ENCODE measurements at places on chromosomes 7 and 10.

GRCh38 chr7:83970081-83970480 is 224.5 kb downstream of the SEMA3A start:
- no peak for DNase-seq

DNA sequence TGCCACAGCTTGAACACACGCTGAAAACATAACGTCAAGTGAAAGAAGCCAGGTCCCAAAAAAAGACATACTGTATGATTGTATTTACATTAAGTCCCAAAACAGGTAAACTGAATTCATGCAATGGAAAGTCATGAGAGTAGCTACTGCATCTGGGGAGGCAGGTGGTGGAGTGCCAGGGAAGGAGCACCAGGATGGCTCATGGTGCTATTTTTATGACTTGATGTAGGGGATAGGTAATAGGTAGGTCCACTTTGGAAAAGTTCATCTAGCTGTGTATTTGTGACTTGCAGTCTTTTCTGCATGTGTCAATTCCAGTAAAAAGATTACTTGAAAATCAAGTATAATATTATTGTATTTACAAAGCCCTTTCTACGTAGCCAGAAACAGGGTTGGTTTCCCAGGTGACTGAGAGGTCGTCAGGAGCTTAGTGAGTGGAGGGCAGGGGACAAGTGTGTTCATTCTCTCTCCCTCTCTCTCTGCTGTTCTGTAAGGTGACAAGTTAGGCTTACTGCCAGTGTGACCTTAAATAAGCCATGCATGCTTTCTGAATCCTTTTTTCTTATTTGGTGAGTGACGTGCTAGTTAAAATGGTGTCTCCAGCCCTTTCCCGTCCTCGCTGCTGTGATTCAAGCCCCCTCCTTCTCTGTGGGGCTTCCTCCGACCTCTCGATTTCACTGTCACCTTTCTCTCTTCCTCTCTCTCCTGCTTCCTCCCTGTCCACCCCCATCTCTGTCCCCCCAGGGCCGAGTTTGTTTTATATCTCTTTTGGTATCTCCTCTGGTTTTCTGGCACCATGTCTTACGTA is 9.4 kb upstream of the PRKCQ start:
- DNase-seq: no peak

- DNase-seq: no peak
Measured at GRCh38 chr7:158887594-158887993, 31.2 kb downstream of the DYNC2I1 start.

- DNase-seq: no peak
Measured at GRCh38 chr10:3217301-3217700, 44.7 kb upstream of the PITRM1 start.

- DNase-seq: no peak
Measured at GRCh38 chr7:3589752-3590151, 288.7 kb downstream of the SDK1 start.

DNA sequence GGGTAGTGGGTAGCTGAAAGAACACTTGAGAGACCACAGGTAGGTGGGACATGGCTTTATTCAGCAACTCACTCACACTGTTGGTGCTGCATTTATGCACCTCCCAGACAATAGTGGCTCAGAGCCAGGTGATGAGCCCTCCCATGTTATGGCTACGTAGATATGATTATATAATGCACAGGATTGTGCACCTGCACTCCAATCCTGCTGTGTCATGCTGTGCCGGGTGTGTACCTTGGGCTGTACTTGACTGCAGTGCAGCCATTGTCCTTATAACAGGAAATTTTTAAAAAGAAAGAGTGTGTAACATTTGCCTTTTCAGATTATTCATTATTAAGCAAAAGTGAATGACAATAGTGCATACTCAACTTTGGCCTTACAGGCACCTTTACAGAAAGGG is 366.1 kb upstream of the BMPER start:
- DNase-seq: no peak

DNA sequence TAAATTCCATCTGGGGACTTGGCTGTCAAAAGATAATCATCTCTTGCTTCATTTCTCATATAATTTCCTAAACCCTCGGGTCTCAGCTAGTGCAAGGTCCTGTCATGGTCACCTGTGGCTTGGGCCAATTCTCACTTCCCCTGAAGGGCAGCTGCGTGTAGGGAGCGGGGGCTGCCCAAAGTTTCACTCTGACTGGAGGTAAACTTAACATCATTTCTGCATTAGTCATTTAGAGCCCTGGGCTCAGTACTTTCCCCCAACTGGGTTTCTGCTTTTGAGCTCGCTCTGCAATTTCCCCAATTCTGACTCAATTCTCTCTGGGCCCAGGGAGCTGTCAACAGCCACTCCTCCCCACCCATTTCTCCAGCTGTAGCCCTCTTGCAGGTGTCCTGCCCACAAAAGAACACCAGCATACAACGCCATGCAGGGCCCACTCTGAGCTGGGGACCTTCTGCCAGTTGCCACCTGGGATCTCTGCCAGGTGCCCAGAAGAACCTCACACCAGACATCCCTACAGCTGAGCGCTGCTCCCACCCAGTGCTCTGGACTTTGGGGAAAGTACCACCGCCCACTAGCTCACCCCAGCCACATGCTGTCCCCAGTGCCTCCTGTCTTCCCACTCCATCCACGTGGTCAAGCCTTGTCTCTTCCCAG is 37.9 kb downstream of the VOPP1 start:
- DNase-seq: no peak

GRCh38 chr7:55122263-55122662 is 103.4 kb downstream of the EGFR start:
- DNase-seq: no peak

- DNase-seq: no peak
Measured at GRCh38 chr7:47295606-47296005, 286.3 kb downstream of the TNS3 start.

- DNase-seq: no peak
Measured at GRCh38 chr10:126455766-126456405, 67.6 kb upstream of the ADAM12 start.

DNA sequence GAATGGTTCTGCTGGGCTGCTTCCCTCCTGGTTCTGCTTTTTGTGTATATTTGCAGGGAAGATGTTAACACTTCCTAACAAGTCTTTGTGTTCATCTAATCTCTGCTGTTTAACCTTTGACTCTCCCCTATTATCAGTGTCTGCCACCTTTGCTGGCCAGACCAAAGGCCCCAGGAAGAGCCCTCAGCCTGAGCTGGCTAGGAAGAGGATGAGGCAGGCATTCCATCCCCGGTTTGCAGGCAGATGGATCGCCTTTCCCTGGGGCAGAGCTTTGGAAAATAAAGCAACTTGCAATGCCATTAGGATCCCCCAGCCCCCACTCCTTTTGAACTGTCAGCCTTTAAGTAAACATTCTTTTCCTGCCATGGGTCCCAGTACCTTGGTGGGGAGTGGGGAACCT is 19.0 kb downstream of the DPCD start:
- DNase-seq: no peak

- no peak for DNase-seq
Measured at GRCh38 chr7:70051726-70052125, 453.5 kb downstream of the AUTS2 start.

DNA sequence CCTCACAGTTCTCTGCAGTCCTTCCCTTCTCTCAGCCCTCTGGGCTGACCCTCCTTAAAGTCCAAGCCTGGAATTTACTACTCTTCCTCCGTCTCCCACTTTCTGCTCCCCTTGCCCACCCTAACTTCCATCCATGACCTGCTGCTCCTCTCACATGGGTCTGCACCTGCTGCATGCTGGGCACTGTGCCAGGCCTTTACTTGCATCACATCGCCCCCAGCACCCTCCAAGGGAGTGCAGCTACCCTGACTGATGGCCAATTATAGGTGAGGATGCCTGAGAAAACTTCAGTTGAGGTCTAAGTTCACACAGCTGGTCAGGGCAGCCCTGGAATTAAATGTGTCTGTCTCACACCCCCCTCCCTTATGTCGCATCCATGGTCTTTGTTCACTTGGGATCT is 53.6 kb upstream of the ZPBP start:
- peak; percentile 15 for DNase-seq

DNA sequence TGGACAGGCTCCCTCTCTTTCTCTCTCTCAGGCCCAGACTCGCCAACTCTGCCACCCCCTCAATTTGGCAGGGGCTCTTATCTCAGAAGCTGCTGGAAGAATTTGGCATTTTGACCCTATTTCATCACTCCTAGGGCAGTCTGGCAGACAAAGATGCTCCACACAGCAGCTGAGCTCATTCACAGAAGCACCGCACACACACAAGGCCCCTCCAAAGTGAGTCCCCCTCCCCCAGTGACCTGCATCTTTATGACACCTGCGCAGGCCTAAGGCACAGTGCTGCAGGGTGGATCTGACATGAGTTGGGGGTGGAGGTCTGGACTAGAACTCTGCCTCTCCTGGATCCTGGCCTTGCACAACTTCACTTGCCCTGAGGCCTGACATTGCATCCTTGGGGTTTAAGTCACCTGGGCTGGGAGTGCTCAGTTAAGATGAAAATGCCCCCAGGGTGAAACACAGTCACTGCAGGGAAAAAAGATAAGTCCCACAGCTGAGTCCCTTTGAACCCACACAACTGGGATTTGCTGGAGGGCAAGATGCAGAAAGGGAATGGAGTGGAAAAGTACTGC is 41.1 kb upstream of the DUSP5 start:
- DNase-seq: no peak

DNA sequence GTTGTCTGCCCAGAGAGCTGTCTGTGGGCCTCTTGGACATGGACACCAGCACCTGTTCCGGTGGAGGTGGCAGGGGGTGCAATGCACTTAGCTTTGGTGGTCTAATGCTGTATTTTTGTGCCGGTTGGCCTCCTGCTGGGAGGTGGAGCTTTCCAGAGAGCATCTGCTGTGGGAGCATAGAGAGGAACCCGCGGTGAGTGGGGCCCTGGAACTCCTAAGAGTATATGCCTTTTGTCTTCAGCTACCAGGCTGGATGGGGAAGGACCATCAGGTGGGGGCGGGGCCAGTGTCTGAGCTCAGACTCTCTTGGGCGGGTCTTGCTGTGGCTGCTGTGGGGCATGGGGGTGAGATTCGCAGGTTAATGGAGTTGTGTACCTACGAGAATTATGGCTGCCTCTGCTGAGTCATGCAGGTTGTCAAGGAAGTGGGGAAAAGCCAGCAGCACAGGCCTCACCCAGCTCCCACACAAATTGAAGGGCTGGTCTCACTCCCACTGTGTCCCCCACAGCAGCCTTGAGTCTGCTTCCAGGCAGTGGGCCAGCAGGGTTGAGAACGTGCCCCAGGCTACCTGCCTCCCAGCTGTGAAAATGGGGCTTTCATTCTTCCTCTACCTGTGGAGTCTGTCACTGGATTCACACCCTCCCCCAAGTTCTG is 29.0 kb downstream of the JAKMIP3 start:
- DNase-seq: no peak

DNA sequence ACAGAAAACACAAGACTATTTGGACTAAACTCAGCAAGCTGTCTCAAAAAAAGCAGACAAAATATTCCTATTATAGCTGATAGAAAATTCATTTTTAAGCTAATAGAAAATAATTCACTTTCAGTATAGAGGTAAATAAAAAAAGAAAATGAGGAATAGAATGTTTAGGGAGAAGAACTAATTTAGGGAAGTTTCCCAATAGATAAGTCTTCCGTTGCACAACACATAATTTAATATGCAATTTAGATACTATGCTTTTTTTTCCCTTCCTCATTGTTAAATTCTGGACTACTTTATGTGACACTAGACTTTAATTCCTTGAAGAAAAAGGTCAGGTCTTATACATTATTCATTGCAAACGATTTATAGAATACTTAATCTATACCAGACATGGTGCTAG is 10.3 kb downstream of the PNPLA8 start:
- DNase-seq: no peak

- no peak for DNase-seq
Measured at GRCh38 chr7:129773871-129774270, 162.4 kb downstream of the NRF1 start.

GRCh38 chr7:22137026-22137425 is 191.3 kb upstream of the CDCA7L start:
- DNase-seq: no peak

DNA sequence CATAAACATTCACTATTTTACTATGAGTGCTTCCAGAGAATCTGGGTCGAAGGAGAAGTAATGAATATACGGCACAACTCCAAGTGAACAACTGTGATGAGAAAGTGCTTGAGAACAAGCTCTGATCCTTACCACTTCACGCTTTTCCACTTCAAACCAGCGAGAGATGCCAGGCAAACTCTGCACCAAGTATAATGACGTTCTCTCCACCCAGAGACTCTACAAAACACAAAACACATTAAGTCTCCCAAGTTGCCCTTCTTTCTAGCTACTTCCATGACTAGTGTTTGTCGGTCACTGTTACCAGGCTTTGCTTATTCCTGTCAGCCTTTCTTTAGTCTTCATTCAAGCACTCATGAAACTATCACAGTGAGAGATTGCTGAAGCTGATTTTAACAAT is 193.1 kb upstream of the IMMP2L start:
- no peak for DNase-seq

DNA sequence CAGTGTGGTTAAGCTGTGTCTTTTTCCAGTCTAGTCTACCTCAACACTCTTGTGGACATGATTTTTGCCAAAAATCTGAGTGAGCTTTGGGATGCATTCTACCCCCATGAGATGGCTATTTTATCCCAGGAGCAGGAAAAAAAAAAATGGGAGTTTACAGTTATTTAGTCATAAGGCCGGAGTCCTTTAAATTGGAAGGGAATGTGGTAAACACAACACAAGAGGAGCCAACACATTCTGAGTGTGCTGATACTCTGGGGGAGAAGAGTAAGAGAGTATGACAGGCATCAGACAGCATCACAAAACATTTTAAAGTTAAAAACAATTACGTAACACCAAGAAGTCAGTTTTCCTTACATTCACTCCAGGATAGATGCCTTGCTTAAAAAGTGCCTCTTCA is 46.1 kb downstream of the C1GALT1 start:
- DNase-seq: no peak

- no peak for DNase-seq
Measured at GRCh38 chr10:83574770-83575169, 564.5 kb upstream of the GHITM start.

DNA sequence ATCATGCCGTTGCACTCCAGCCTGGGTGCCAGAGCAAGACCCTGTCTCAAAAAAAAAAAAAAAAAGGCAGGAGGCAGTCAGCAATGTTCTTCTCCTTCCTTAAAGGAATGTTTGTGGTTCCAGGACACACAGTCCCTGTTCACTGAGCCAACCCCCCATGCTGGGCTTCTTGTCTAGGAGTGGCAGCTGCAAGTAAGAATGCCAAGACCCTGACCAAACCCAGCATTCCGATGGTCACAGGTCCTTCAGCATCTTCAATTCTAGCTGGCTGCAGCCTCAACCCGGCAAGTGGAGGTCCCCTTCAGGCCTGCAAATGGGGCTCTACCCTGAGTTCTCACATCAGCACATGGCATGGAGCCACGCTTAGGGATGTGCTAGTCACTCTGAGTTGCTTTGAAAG is 38.2 kb upstream of the CUX1 start:
- DNase-seq: no peak

GRCh38 chr7:36285276-36285675 is 104.4 kb upstream of the ANLN start:
- DNase-seq: no peak
